ENCODE measurements at places on chromosomes 3 and 15. TPM values are rescaled to one million over a fixed set of nuclear protein-coding genes. Genes with fewer than 3 reads are reported as not detected.

- no peak overlapping the region for H3K27ac ChIP-seq
- no peak overlapping the region for H3K4me3 ChIP-seq
- no peak for DNase-seq
- no peaks in the 10 kb centered on the region for H3K4me1 ChIP-seq
Observed at GRCh38 chr3:79937567-79937966, 169.8 kb upstream of the ROBO1 start.

GRCh38 chr15:75736256-75736655, 23.6 kb upstream of the CSPG4 start:
- no peak overlapping the region for H3K27ac ChIP-seq
- H3K4me1 ChIP-seq: peaks cover 40% of the 10 kb centered on the region
- no peaks in the 10 kb centered on the region for H3K36me3 ChIP-seq
- no peak for DNase-seq

DNA sequence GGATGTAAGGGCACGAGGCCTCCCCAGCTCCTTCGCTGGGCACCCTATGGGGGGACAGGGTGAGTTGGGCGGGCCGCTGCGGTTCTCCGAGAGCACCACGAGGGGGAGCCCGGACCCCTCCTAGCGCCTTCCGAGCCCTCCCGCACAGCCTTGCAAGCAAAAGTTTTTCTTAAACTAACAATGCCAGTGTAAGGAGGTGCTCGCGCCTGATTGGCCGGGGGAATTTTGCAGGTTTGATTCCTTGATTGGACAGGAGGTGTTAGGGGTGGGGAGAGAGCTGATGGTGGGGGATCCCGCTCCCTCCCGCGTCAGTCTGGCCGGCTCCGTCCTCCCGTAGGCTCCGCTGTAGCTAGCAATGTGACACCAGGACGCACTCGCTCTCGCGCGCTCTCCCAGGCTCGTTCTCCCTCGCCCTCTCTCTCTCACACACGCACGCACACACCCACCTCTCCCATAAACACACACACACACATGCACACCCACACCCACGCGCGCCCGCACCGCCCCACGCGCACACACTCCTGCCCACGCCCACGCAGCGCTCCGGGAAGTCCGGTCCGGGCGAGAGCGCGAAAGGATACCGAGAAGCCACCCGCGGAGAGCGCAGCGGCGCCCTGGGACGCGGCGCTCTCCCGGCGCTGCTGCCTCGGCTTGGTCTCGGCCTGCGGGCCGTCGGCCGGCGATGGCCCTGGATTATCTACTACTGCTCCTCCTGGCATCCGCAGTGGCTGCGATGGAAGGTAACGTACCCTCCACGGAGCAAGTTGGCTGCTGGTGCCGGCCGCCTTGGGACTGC, at the start of gene EPHB1:
Gene EPHB1 (plus strand): TSS at position 311 of the 796 bp plus-strand sequence.
- H3K27ac ChIP-seq: no peak within 1 kb of the TSS
- DNase-seq: peak; percentile 94
- H3K4me1 ChIP-seq: peaks cover 23% of the 10 kb centered on the region
- no peaks in the 10 kb centered on the region for H3K36me3 ChIP-seq
- peak within 1 kb of the TSS; percentile 37 for H3K4me3 ChIP-seq
- H3K27me3 ChIP-seq: no peaks in the 10 kb centered on the region

GRCh38 chr3:14900881-14901873, 46.2 kb upstream of the NR2C2 start:
- H3K4me1 ChIP-seq: no peaks in the 10 kb centered on the region
- H3K27me3 ChIP-seq: no peaks in the 10 kb centered on the region
- no peak for DNase-seq
- no peak overlapping the region for H3K4me3 ChIP-seq
- H3K27ac ChIP-seq: no peak overlapping the region

Gene LTF
- 21.9 TPM for total RNA-seq

Gene TPRG1
- 9.2 TPM for total RNA-seq

DNA sequence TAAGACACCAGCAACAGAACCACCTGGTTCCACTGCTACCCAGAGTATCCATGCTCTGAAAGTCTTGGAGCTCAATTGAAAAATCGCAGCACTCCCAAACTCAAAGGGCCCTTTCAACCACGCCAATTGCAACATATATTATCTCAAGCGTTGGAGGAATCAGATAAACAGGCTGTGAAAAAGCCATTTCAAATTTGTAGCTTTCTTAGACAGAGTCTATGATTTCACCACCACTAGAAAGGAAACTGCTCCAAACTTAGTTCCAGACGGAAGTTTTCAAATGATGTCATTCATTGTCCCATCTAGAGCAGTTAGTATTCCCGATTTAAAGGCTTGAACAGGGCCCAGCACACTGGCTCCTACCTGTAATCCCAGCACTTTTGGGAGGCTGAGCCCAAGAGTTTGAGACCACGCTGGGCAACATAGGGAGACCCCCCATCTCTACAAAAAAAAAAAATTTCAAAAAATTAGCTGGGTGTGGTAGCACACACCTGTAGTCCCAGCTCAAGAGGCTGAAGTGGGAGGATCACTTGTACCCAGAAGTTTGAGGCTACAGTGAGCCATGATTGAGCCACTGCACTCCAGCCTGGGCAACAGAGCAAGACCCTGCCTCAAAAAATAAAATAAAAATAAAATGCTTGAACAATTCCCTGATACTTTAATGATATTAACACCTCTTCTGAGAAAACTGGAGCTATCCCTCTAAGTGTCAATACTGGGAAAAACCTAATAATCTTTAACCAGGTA, 16.8 kb downstream of the TNIK start:
- DNase-seq: no peak
- H3K27me3 ChIP-seq: no peaks in the 10 kb centered on the region
- no peak overlapping the region for H3K27ac ChIP-seq
- H3K36me3 ChIP-seq: no peaks in the 10 kb centered on the region
